ACHN (cell line): ENCODE measurements at places on chromosomes 6 and 20.

GRCh38 chr6:104885518-104886043 is 25.9 kb upstream of the HACE1 start:
- DNase-seq, result no peak

GRCh38 chr6:125022391-125022989 is 60.3 kb downstream of the RNF217 start:
- no peak for DNase-seq

GRCh38 chr6:127762284-127762683 is 138.6 kb downstream of the THEMIS start:
- DNase-seq, result no peak

DNA sequence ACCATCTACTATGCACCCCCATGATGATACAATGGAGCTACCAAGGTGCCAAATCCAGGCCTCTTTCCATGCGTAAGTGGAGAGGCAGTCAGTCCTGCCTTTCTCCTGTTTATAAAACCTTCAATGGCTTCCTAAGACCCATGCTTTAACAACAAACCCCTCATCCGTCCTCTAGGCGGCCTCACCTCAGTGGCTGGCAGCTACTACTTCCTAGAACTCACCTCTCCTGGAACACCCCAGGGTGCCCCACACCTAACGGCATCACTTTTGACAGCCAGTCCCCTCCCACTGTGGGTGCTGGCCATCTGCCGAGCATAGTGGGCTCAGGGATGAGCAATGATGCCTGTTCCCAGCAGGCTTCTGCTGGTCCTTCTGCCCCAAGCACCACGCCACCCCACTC is 80.0 kb upstream of the TAB2 start:
- DNase-seq, result no peak

DNA sequence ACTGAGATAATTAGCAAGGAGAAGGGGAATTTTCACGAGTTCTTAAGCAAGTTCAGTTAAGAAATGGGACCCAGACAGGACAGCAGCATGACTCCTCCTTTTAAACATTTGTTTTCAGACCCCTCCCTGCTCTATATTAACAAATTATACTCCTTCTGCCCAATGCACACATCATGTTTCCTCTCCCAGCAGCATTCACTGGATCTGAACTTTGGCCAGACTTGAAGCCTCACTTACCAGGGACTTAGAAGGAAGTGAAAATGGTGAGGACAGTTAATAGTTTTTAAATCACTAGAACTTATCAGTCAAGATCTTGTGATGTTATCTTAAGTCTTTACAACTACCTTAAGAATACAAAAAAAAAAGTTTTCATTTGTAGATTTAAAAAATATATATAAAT is 1174.7 kb upstream of the MAP3K7 start:
- DNase-seq, result no peak
